DMS 273 treated with DMSO at 0.1 percent for 48 hours (cell line): ENCODE measurements at places on chromosomes 2 and 18.

GRCh38 chr2:160010361-160011145 is 51.9 kb downstream of the PLA2R1 start:
- peak; percentile 4 for DNase-seq

- no peak for DNase-seq
These were observed 29.4 kb downstream of the MAP4K3 start for GRCh38 chr2:39407516-39408296.

DNA sequence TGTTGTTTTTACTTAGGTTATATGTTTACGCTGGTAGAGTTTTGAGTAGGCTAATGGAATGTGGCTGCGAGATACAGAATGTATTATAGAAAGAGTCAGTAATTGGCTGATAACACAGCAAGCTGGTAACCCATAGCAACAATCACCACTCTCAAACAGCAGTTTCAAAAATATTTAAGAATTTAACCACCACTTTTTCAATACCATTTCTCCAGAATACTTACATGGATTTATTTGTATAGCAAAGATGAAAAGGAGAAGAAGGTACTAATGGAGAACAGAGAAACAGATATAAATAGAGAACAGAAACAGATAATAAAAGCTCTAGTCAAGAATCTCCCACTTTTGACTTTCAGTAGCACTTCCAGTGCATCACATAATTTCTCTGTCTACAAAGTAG is 188.3 kb upstream of the SLC39A10 start:
- DNase-seq, result no peak

GRCh38 chr2:62966991-62967390 is 83.6 kb upstream of the OTX1 start:
- DNase-seq, result no peak

DNA sequence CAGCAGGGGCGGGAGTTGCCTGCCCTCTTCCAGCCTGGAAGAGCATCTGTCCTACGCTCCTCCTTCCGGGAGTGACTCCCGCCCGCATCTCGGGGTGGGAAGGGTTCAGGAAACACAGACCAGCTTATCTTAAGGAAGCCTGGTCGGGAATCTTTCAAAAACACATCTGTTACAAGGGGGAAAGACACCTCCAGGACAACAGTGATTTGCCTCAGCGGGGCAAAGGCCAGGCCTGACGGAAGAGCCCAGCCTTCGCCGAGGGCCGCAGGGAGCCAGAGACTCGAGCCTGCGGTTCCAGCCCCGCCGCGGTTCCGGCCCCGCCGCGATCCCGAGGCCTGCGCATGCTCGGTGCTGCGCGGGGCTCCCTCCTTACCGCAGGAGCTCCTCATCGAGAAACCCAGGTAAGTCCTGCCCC is 38.1 kb upstream of the TGIF1 start:
- no peak for DNase-seq

- no peak for DNase-seq
These were observed 52.1 kb downstream of the NFATC1 start for GRCh38 chr18:79447703-79448367.

DNA sequence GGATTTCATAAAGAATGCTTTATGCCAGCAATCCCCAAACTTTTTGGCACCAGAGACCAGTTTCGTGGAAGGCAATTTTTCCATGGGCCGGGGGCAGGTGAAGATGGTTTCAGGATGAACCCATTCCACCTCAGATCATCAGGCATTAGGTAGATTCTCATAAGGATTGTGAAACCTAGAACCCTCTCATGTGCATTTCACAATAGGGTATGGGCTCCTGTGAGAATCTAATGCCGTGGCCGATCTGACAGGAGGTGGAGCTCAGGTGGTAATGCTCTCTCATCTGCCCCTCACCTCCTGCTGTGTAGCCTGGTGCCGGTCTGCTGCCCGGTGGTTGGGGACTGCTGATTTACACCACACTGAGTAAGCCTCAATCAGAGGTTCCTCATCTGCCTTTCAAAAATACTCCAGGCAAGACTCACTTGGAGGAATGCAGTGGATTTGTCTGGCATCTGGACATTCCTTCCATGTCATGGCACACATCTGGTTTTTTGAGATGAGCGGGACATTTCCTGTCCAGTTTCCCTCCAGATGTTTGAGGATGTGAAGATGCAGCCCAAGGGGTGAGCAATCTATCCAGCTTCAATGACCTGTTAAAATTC is 185.8 kb downstream of the VAPA start:
- DNase-seq, result no peak

DNA sequence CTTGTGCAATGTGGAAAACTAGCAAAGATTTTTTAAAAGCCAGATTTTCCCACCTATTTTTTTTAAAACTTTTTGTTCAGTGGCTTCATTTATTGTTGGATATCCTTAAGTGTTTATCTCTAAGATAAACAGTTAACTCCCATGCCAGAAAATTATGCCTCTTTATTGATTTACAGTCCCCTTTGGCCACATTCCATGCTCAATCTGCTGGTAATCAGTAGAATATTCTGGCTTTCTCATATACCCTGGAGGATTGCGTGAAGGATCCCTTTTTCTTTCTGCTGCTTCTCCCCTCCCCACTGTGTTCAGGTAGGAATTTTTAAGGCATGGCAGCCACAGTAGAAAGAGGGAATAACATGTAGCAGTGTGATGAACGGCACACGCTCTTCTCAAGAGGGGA is 2.6 kb downstream of the GRHL1 start:
- DNase-seq, result no peak

DNA sequence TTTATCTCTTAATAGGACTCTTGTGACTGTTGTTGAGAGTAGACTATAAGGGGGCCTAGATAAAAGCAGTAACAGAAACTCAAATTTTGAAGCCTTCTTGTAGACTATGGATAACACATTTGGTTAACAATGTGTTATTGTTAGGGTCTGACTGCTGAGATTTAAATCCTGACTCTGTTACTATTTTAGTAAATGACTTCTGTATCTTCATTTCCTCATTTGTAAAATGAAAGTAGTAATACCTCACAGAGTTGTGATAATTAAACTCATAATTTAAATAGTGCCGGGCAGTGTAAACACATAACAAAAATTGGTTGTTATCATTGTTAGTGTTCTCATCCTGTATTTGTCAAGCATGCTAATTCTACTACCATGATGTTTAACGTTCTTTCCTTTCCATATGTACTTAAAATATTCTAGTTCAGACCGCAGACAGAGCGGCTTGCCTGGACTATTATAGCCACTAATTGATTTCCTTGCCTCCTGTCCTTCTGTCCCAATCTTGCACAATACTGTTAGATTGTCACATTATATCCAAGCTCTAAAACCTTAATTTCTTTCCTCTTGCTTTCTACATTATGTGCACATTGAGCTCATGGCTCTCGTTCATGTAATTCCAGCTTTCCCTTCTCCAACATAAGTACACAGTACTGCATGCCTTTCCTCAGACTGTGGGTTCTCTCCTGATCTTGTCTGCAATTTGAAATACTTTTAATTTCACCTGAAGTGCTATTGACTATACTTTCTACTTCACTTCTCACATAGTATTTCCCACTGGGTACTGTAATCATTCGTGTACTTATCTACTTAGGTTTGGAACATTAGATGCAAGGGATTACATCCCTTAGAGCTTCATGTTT is 48.4 kb downstream of the RBBP8 start:
- no peak for DNase-seq

- peak; percentile 13 for DNase-seq
These were observed 47.0 kb downstream of the RAB12 start for GRCh38 chr18:8656232-8656631.

- no peak for DNase-seq
These were observed 45.1 kb upstream of the ZBTB7C start for GRCh38 chr18:48454261-48454757.

DNA sequence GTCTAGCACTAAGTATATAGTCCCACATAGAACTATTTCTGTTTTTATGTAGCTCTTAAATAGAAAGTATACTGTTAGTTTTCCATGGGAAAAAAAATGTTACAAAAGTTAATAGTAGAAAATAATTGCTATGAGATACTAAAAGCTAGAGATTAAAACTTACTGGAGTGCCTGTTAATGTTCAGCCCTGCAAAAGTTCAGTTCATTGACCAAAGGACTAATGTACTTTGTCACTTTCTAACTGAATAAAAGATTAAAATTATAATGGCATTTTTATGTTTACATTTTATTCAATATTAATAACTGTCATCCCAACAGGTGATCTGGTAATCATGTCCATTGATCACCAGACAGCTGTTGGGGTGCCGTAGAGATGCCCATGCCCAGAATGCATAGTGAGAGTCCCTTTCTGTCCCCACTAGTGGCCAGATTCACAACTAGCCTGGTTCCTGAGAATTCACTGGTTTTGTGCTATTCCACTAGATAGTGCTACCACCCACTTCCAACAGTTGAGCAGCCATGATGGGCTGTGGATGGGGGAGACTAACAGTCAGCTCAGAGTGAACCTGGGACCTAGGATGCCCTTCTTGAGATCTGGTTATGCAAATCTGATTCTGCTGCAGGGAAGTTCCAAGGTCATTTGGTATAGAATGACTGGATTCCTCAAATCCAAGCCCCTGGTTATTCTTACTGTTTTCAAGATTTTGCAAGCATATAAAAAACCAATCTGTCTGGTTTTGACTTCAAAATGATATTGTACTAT is 57.8 kb downstream of the AFTPH start:
- DNase-seq, result no peak

- peak; percentile 24 for DNase-seq
These were observed 49.9 kb upstream of the DAPL1 start for GRCh38 chr2:158745067-158745865.

DNA sequence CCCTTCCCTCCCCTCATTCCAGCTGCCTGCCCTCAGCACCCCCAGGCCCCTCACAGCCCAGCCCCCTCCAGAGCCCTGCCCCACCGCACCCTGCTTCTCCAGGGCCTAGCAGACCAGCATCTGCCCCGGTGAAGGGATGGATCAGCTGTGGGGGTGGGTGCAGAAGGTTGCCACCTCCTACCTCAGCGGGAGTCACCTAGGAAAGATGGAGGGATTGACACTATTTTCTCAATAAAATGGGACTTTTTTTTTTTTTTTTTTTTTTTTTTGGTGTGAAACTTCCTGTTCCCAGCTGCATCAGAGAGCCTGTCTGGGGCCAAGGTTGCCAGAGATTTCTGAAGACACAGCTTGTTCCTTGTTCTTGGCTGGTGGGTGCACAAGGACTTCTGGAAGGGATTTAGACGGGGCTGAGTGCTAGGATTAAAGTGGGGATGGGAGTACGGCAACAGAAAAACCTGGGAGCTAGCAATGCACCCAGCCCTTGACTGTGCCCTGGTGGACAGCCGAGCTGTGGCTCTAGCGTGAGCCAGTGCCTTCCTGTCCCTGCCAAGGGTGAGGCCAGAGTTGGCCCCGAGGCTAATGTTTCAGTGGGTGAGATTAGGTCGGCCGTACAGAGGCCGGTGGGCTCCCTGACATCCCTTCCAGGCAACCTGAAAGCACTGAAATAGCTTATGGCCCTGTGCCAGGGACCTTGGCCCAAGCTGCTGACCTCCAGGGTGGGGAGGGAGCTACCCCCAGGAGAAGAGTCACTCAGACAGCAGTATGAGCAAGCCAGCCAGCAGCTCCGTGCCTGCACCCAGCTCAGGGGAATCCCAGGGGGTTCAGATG is 4.6 kb downstream of the B3GNT7 start:
- DNase-seq, result no peak

GRCh38 chr2:113190871-113191270 is 17.1 kb downstream of the PSD4 start:
- no peak for DNase-seq

DNA sequence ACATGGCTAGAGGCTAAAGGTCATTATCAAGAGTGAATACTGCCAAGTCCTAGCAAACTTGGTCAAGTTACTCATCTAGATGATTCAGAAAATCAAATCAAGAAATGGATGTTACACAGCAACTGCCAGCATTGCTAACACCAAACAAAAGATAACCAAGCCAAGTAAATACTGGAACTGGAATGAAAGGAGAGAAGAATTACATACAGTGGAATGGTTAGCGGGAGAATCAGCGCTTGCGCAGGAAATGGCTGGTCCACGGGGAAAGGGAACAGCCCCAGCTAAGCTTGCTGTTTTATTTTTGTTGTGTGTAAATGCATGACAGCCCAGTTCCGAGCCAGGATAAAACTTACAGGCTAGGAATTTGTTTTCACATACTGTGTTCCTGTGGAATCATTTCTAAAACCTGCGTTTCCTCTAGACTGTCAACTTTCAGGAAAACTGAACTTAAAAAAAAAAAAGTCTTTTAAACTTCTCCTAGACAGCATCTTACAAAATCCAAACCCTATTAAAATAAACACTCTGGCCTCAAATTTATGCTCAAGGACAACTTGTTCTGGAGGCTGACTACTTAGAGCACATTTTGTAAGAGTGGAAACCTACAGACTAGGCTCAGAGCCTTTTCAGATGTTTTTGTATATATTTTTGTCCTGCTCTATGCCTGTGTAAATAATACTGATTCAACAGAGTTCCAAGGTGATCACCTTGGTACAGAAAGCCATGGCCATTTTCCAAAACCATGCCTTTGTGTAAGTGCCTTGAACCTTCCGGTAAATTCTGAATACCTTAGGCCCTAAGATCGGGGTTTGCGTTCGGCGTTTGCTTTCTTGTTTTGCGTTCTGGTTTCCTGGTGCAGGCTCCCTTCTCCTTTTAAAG is 30.7 kb upstream of the TXNDC2 start:
- no peak for DNase-seq

DNA sequence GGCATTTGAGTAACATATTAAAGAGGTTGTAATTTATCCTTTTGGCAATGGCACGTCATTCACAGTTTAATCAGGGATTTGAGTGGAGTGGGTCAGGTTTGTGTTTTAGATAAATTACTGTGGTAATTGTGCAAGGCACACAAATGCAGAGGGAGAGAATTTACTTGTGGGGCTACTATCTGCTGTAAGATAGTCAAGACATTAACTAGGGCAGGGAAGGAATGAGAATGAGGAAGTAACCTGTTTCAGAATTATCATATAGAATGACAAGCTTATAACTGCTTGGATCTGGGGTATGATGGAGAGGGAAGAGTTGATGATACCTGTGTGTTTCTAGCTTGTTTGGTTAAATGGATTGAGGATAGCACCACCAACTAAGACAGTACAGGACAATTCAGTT is 58.9 kb upstream of the ZSWIM2 start:
- DNase-seq, result no peak

- no peak for DNase-seq
These were observed 192.8 kb downstream of the ARHGAP15 start for GRCh38 chr2:143321994-143322393.

DNA sequence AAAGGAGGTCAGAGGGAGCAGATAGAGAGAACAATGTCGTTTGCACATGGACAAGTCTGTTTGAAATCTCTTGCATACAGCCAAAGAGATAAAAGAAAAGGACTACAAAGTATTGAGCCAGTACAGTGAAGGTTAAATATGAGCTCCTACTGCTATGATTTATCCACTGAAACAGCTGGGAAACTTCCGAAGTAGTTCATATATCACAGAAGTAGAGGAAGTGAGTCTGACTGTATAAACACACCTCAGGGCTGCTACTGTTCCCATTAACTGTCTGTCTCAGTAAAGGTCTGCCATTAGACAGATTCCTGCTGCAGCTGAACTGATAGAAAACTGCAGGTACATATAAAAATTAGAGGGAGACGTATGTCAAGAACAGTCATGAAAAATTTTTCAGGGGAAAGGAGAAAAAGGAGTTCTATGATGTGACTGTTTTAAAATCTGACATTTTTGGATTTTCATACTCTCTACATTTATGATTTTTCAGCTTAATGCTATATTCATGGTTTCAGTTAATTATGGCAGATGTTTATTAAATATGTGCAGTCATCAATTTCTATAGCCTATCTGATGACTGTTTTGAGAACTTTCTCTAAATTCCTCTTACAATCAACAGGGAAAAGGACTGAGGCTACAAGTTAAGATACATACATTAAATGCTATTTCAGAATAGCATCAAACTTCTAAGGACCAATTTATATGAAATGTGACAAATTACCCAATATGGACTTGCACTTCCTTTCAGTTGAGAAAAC is 364.7 kb downstream of the ERBB4 start:
- no peak for DNase-seq
